AG10803 (cell line): ENCODE measurements at places on chromosomes 3 and 15.

- no peak for DNase-seq
Measured at GRCh38 chr3:4218456-4219226, 84.5 kb upstream of the SETMAR start.

- DNase-seq: no peak
Measured at GRCh38 chr3:79250746-79251145, 517.1 kb downstream of the ROBO1 start.

- no peak for DNase-seq
Measured at GRCh38 chr3:36992806-36993325, at the start of gene EPM2AIP1. Gene EPM2AIP1, minus strand, starts transcription at chr3:36993131. Its CDS starts 54 bp downstream, at chr3:36993077.

GRCh38 chr3:49878686-49879085 lies 9.0 kb upstream of the CAMKV start:
- DNase-seq: no peak

- DNase-seq: peak; percentile 44
Measured at GRCh38 chr3:183265834-183266417, 12.9 kb downstream of the B3GNT5 start.
